Activated CD4-positive, CD25-positive, alpha-beta regulatory T cell treated with anti-CD3 and anti-CD28 coated beads, Interleukin-2, amount 50 U/mL, for 16 hours (primary cell): ENCODE measurements at places on chromosomes 6 and 20.

DNA sequence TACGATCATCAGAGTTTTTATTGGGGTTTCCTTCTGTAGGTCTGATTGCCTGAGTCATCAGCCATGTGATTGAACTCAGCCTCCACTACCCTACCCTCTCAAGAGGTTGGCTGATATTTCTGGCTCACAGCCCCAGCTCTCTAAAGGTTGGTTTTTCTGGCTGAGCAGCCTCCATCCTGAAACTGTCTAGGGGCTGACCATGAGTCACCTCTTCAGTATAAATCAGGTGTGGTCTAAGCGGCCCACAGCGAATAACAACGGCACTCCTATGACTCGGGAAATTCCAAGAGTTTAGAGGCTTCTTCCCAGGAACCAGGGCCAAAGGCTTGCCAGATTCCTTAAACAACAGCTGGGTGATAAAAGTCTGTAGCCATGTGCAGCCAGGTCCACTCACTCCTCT, 115.5 kb downstream of the SOD2 start:
- DNase-seq: no peak

DNA sequence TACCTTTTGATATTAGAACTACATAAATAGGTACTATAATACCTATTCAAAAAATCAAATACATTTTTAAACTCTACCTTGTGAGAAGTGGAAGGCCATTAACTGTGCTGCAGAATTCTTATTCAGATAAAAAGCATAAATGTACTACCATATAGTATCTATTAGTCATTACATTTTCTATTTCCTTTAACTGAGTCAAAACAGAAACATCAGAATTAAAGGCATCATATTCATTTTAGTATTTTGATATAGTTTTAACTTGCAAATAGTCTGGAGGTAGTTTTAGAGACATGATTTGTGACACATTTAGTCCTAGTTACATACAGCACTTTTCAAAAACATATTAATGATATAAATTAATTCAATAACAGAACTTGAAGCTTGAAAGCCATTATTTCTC, 39.9 kb upstream of the TAB2 start:
- DNase-seq: no peak

DNA sequence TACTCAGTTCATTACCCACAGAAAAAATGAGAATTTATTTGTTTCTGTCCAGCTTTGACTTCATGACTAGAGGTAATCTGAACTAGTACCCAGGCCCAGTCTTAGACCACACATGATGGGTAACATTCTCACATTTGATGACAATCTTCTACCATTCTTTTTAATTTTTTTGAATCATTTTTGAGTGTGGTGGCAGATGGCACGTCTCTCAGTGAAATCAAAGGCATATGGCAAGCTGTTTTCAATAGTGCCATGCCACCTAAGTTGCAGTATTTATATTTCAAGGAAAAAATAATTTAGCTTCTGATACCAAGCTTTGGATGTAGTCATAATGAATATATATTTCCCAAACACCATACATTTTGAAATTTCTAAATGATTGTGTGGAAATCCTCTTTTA, 88.8 kb upstream of the HS3ST5 start:
- no peak for DNase-seq

- no peak for DNase-seq
Measured at GRCh38 chr20:43761386-43762340, 34.9 kb upstream of the GTSF1L start.

DNA sequence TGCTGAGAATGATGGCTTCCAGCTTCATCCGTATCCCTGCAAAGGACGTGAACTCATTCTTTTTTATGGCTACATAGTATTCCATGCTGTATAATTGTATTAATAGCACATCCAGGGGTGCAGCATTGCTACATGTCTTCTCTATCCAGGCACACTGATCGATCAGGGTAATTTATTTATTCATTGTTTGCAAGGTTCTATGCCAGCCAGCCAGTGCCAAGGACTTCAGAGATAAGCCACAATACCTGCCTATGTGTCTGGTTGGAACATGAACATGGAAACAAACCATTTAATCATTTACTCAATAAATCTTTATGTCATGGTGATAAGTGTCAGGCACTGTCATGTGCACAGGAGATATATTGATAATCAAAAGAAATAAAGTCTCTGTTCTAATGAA, 5.8 kb upstream of the OR2B3 start:
- DNase-seq: no peak

- DNase-seq: no peak
Measured at GRCh38 chr6:87093651-87094050, 1.3 kb downstream of the CGA start.

DNA sequence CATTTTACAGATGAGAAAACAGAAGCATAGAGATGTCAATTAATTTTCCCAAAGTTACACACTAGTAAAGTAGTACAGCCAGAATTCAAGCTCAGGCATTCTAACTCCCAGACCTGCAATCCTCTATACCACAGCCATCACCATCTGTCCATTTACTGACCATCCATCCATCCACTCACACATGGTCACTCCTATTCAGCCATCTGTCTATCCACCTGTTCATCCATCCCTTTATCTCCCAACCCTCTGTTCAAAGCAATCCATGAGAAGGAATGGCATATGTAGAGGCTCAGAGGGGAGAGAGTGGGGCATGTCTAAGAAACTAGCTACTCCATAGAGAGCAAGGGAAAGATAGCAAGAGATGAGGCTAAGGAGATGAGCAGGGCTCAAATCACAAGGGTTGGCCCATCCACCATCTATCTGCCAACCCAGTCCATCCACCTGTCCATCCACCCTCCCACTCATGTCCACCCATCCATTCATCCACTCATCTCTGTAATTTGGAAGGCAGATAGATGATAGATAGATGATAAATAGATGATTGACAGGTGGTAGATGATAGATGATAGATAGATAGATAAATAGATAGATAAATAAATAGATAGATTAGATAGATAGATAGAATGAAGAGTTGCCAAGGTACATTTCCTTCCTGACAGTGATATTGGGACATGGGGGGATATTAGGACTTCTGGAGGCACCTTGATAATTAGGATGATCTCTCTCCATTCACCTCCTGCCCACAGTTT, 12.2 kb upstream of the C6orf132 start:
- DNase-seq: no peak

GRCh38 chr20:35007891-35008290, 52.2 kb downstream of the MYH7B start:
- DNase-seq: no peak

DNA sequence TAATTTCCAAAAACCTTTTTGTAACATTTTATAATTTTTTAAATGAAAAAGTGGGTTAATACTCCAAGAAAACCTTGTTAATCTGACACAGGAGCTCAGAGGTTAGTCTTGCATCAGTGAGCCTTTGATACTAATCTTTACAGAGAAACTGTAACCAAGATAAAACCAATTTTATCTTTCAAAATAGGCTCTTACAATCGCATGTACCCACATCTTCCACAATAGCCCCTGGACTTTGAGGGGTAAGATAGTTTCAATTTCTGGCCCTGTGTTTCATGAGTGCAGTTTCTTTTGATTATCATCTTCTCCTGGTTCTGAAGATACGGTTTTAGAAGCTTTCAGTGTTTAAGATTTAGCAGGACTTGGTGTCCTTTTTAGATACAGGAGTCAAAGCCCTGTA, 34.5 kb upstream of the MAS1L start:
- DNase-seq: no peak

- no peak for DNase-seq
Measured at GRCh38 chr6:123830120-123830519, 26.5 kb downstream of the NKAIN2 start.

DNA sequence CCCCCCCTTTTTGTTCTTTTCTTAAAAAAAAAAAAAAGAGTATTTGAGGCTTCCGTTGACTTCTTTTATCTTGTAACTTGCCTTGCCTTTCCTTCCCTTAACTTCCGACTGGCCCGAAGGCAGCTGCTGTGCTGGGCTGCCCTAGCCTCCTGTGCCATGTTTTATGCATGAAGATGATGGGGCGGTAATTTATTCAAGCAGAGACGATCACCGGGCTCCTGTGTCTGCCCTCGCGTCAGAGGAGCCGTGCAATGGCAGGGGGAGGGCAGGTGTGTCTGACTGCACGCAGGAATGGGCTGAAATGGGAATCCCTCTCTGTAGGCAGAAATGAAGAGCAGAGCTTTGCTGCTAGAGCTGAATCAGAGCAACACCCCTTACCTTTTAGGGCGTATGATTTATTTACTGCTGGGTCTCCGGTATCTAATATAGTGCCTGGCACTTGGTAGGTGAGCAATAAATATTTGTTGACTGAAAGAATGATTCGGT, 106.3 kb upstream of the RIPOR2 start:
- DNase-seq: no peak

DNA sequence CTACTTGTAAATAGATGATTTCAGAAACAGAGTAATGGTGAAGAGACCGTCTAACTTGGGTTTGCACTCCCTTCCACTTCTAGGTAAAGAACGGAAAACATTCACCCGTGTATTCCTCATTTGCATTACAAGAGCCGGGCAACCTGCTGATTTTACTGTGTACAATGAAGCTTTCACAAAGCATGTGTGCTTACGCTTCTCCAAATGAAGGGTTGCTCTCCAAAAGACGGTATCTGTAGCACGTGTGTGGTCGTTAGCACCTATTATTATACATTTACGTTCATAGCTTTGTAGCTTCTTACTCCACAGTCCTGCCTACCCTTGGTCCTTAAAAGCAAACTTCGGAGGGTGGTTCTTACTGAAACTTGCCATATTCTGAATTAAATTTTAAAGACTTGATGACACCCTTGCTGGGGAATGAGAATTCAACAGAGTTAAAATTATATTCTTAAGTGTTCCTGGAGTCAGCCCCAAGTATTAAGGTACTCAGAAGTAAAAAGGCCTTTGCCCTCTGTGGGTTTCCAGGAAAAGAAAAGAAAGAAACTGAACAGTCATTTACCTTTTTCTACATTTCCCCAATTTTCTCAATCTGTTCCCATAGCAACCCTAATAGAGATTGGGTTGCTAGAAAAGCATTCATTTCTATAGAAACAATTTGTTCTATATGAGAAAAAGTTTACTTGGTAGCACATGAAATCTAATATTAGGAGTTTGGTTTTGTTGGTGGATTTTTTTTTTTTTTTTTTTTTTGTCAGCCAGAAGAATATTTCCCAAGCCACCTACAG, 61.9 kb upstream of the KCNG1 start:
- DNase-seq: no peak

DNA sequence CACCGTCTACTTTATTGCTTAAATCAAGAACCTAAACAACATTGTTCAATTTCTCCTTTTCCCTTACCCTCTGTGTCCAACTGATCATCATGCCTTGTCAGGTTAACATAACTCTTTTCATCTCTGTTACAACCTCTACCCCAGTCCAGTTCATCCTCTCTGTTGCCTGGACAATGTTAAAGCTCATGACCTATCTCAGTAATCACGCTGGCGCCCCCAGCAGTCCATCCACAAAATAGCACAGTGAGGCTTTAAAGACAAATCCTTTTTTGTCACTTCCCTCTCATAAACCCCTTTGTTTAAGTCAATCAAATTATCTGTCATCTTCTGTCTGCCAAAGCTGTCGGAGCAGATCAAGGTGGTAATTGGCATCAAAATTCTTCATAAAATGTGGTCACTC, 140.1 kb downstream of the QKI start:
- DNase-seq: peak; percentile 16

DNA sequence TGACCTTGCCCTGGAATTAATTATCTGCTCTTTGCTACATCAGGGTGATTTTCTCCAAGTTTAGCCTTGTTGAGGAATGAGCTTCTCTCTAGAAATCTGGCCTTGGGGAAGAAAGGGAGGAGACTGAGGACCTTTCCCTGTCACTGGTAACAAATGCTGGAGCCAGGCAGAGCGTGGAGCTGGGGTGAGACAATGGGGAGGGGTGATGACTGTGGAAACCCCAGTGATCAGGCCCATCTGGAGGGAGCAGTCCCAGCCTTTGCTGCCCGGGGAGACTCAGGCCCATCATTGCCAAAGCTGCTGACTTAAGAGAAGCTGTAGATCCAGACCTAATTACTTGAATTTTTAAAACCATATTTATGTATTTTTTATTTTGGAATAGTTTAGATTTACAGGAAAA, 31.3 kb downstream of the BCAS4 start:
- DNase-seq: no peak

DNA sequence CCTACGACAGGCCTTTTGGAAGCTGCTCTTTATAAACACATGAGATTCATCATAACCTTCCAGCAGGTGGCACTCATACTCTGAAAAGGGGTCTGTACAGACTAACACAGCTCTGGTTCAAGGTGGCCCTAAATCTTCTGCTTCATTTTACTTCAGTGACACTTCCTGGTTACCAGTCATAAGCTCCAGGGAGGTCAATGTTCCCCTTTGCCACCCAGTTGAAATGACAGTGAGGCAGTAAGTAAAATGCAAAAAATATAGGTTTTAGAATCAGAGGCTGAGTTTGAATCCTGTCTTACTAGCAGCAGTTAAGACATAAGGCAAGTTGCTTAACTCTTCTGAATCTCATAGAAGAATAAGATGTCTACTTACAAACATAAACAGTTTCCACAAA, 132.8 kb downstream of the CDK19 start:
- DNase-seq: peak; percentile 56
